Activated naive CD8-positive, alpha-beta T cell treated with anti-CD3 and anti-CD28 coated beads for 36 hours (primary cell): ENCODE measurements at places on chromosomes 12 and 14. TPM values are rescaled to one million over a fixed set of nuclear protein-coding genes. Genes with fewer than 3 reads are reported as not detected.

Gene KRT73
- 0.29 TPM for total RNA-seq

Gene PRKD1
- total RNA-seq, result not detected

Gene PEX5
- 40.3 TPM for total RNA-seq

Gene SPX
- 0.31 TPM for total RNA-seq

Gene PDE3A
- not detected for total RNA-seq

Gene C12orf50
- total RNA-seq, result not detected

Gene LIN7A
- total RNA-seq, result not detected

Gene WASHC3
- 37.9 TPM for total RNA-seq

Gene PIK3C2G
- total RNA-seq, result not detected

Gene VRK1
- 96.8 TPM for total RNA-seq

Gene ACADS
- 11.4 TPM for total RNA-seq

Gene SUOX
- 4.6 TPM for total RNA-seq

DNA sequence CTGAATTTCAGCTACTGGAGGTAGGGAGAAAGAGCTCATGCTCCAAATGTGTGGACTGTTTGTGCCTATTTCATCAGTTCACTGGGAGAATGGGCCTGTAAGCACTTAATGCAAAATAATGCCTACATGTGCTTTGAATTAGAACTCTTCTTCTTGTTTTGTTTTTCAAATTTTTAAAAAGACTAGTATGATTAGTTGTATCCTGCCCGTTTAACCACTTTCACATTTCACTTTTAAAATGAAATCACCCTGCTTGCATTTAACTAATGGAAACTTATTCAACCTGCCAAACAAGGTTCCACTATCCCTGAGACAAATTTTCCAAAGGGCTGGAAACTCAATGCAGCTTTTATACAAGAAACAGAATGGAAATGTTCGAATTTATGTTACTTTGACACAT is 79.7 kb downstream of the SAMD4A start:
- peaks cover 2% of the 10 kb centered on the region for H3K36me3 ChIP-seq
- DNase-seq, result no peak
- peaks cover 25% of the 10 kb centered on the region for H3K4me1 ChIP-seq
- peaks cover 13% of the 10 kb centered on the region for H3K27me3 ChIP-seq
- peak overlapping the region; percentile 18 for H3K4me3 ChIP-seq

- H3K36me3 ChIP-seq, result no peaks in the 10 kb centered on the region
- H3K4me1 ChIP-seq, result no peaks in the 10 kb centered on the region
- peaks cover 16% of the 10 kb centered on the region for H3K27me3 ChIP-seq
Observed at GRCh38 chr14:95305145-95305544, 14.6 kb downstream of the CLMN start.

DNA sequence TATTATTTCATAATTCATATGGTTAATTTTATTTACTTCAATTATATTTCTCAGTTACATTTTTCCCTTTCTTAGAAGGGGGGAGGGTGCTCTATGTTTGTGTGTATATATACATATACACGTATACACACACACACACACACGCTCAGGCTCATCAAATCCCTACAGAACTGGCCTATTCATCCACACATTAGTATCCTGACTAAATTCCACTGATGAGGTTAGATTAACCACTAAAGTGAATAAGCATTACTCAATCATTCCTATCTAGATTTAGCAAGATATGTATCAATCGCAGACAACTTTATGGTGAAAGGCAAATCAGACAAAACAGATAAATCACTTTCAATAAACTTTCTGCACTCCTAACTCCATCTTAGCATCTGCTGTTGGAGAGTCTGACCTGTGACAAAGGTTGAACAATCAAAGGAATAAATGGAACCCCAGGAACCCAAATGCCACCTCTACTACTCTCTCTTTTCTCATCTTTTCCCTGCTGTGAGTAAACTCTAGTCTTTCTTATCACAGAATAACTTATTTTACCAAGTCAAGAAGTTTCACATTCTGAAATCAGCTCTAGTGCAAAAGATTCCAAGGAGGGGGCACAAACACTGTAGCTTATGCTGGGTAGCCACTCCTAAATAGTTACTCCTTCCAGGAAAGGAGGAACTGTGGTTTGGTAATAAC is 67.6 kb downstream of the RALGAPA1 start:
- H3K27ac ChIP-seq, result peak overlapping the region; percentile 82
- H3K4me3 ChIP-seq, result peak overlapping the region; percentile 15
- H3K4me1 ChIP-seq, result peaks cover 22% of the 10 kb centered on the region
- H3K36me3 ChIP-seq, result peaks cover 11% of the 10 kb centered on the region

GRCh38 chr14:69048456-69048855 is 69.4 kb upstream of the ACTN1 start:
- no peaks in the 10 kb centered on the region for H3K36me3 ChIP-seq
- no peaks in the 10 kb centered on the region for H3K27me3 ChIP-seq
- DNase-seq, result peak; percentile 12

GRCh38 chr14:89276424-89276975 is 140.5 kb downstream of the FOXN3 start:
- peaks cover 74% of the 10 kb centered on the region for H3K4me1 ChIP-seq
- H3K27me3 ChIP-seq, result no peaks in the 10 kb centered on the region
- DNase-seq, result peak; percentile 88
- H3K27ac ChIP-seq, result peak overlapping the region; percentile 95
- H3K4me3 ChIP-seq, result peak overlapping the region; percentile 68
- H3K36me3 ChIP-seq, result peaks cover 78% of the 10 kb centered on the region

GRCh38 chr12:85849344-85849743 is 13.1 kb upstream of the RASSF9 start:
- H3K36me3 ChIP-seq, result no peaks in the 10 kb centered on the region
- H3K27me3 ChIP-seq, result no peaks in the 10 kb centered on the region
- no peaks in the 10 kb centered on the region for H3K4me1 ChIP-seq
- no peak overlapping the region for H3K27ac ChIP-seq
- H3K4me3 ChIP-seq, result no peak overlapping the region
- no peak for DNase-seq

GRCh38 chr14:104845033-104845666 is 19.9 kb upstream of the CEP170B start:
- H3K4me1 ChIP-seq, result peaks cover 8% of the 10 kb centered on the region
- no peak overlapping the region for H3K4me3 ChIP-seq
- H3K27ac ChIP-seq, result no peak overlapping the region
- no peaks in the 10 kb centered on the region for H3K36me3 ChIP-seq

GRCh38 chr14:49865431-49865859 is 12.9 kb upstream of the NEMF start:
- peaks cover 7% of the 10 kb centered on the region for H3K27me3 ChIP-seq
- H3K36me3 ChIP-seq, result peaks cover 2% of the 10 kb centered on the region
- no peak overlapping the region for H3K4me3 ChIP-seq
- peaks cover 35% of the 10 kb centered on the region for H3K4me1 ChIP-seq
- DNase-seq, result peak; percentile 77

GRCh38 chr14:39488600-39488999 is 56.4 kb upstream of the FBXO33 start:
- H3K27ac ChIP-seq, result no peak overlapping the region
- no peak overlapping the region for H3K4me3 ChIP-seq
- DNase-seq, result no peak
- H3K27me3 ChIP-seq, result no peaks in the 10 kb centered on the region
- peaks cover 5% of the 10 kb centered on the region for H3K4me1 ChIP-seq

DNA sequence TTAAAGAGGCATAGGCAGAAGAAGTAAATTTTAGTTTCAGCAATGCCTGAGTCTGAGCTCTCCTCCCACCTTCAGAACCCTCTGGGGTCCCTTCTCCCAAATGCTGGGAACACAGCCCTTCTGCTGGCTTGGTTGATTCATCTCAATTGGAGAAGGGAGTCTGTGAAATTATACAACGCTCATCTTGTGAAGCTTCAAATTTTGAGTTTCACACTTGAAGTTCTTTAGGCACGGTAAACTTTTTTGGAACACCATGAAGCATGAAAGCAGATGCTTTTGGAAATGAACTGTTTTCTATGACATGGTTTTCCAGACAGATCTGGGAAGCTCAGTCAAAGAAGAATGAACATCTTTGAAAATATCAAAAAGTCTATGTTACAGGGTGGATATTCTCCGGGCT is 69.9 kb downstream of the TBK1 start:
- no peak for DNase-seq
- no peaks in the 10 kb centered on the region for H3K36me3 ChIP-seq
- no peak overlapping the region for H3K27ac ChIP-seq

DNA sequence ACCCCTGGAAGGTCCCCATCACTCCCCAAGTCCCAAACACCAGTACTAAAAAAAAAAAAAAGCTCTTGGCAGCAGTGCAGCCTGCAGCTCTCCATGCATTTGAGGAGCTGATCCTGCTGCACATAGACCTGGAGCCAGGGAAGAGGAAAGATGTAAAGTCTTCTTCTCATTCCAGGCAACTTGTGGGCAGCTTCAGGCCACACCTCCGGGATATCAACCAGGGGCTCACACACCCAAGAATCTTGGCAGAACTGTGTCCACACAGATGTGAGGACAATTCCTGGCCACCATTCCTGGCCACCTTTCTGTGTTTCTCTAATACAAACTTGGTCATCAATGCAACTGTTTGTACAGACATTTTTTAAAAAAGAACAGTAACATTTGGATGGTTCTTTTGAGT is 72.7 kb downstream of the TMEM132C start:
- no peak overlapping the region for H3K27ac ChIP-seq
- H3K27me3 ChIP-seq, result peaks cover 18% of the 10 kb centered on the region
- no peak overlapping the region for H3K4me3 ChIP-seq
- no peaks in the 10 kb centered on the region for H3K4me1 ChIP-seq
- DNase-seq, result no peak

GRCh38 chr12:71392521-71393145 is 47.0 kb upstream of the LGR5 start:
- no peak overlapping the region for H3K4me3 ChIP-seq
- no peak overlapping the region for H3K27ac ChIP-seq
- H3K36me3 ChIP-seq, result no peaks in the 10 kb centered on the region
- H3K27me3 ChIP-seq, result peaks cover 13% of the 10 kb centered on the region
- DNase-seq, result no peak

- no peak for DNase-seq
- peaks cover 2% of the 10 kb centered on the region for H3K36me3 ChIP-seq
- H3K4me1 ChIP-seq, result no peaks in the 10 kb centered on the region
- H3K27ac ChIP-seq, result peak overlapping the region; percentile 3
Observed at GRCh38 chr14:70731447-70732239, 77.7 kb downstream of the MAP3K9 start.

DNA sequence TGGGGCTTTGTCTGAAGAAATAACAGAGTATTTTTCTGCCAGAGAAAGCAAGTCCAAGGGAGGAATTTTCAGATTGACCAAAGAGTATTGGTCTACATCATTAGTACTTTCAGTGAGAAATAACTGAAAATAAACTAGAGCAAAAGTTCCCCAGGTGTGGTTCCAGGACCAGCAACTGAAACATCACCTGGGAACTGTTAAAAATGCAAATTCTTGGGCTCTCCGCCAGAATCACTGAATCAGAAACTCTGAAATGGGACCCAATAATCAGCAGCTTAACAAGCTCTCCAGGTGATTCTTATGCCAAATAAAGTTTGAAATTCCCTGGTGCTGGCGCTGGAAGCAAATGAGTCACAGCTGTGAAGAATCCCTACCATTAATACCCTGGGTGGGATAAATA is 52.1 kb downstream of the EIF2S3B start:
- DNase-seq, result no peak
- H3K4me1 ChIP-seq, result peaks cover 67% of the 10 kb centered on the region
- H3K27me3 ChIP-seq, result no peaks in the 10 kb centered on the region
- peaks cover 61% of the 10 kb centered on the region for H3K36me3 ChIP-seq
- H3K4me3 ChIP-seq, result peak overlapping the region; percentile 80
- H3K27ac ChIP-seq, result peak overlapping the region; percentile 94

- no peaks in the 10 kb centered on the region for H3K4me1 ChIP-seq
- no peak overlapping the region for H3K4me3 ChIP-seq
- no peak overlapping the region for H3K27ac ChIP-seq
- no peaks in the 10 kb centered on the region for H3K36me3 ChIP-seq
- DNase-seq, result no peak
Observed at GRCh38 chr12:83462419-83462818, 775.7 kb downstream of the TMTC2 start.

GRCh38 chr12:104495786-104496185 is 39.0 kb downstream of the CHST11 start:
- H3K27ac ChIP-seq, result peak overlapping the region; percentile 66
- peaks cover 21% of the 10 kb centered on the region for H3K36me3 ChIP-seq
- DNase-seq, result no peak
- peaks cover 73% of the 10 kb centered on the region for H3K4me1 ChIP-seq

- H3K36me3 ChIP-seq, result peaks cover 50% of the 10 kb centered on the region
- DNase-seq, result peak; percentile 47
- H3K4me1 ChIP-seq, result peaks cover 30% of the 10 kb centered on the region
- no peaks in the 10 kb centered on the region for H3K27me3 ChIP-seq
- H3K27ac ChIP-seq, result peak overlapping the region; percentile 99
- peak overlapping the region; percentile 91 for H3K4me3 ChIP-seq
Observed at GRCh38 chr12:122499991-122500684, 594 bp downstream of the ZCCHC8 start.

DNA sequence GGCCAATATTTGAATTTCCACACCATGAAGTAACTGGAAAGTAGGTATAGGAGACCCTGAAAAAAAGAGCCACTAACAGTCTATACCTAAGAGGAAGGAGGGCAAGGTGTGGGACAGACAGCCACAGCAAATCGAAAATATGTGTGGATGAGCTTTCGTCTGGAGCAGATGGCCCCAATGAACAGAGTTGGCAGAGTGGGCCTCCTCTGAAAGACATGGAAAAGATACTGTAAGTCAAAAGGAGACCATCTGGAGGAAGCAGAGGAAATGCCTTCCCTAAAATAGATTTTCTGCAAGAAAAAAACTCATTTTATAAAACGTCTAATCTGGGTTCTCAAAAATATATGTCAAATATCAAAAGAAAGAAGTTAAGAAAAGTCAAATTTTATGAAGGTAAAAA is 157.2 kb upstream of the PRKD1 start:
- DNase-seq, result no peak
- no peak overlapping the region for H3K27ac ChIP-seq
- no peak overlapping the region for H3K4me3 ChIP-seq
- H3K36me3 ChIP-seq, result no peaks in the 10 kb centered on the region

GRCh38 chr12:89179983-89180382 is 172.3 kb downstream of the DUSP6 start:
- no peak overlapping the region for H3K27ac ChIP-seq
- H3K36me3 ChIP-seq, result no peaks in the 10 kb centered on the region
- DNase-seq, result no peak
- peaks cover 19% of the 10 kb centered on the region for H3K4me1 ChIP-seq

DNA sequence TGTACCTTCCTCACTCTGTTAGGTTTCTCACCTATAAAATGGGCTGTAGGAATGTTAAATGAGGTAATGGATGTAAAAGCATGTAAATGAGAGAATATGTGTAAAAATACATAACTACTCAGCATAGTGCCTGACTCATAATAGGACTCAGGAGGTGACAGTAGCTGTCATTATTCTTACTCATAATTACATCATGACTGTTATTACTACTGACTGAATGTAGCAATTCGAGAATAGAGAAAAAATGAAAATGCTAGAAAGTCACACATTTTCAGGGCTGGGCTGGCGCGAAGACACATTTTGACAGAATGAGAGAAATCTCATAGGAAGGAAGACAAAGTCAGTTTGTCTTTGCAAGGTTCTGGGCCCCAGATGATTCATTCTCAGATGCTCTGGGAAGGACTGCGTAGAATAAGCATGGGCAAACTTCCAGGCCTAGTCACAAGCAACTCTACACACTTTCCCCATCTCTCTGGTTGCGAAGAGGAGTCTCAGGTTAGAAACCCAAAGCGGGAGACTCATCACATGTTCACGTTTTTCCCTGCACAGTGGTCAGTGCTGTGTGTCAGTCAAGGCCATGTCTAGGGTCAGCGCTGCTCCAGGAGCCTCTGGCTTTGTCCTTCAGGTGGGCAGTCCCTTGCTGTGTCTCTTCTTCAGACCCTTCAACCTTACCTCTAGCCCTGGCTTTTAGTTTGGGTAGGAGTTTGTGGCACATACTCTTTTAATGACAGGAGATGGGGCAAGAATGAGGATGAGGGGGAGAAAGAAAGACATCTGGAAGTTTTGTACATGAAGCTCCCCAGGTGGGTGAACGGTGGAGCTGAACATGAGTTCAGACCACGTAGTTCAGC is 8.4 kb downstream of the GPRC5A start:
- H3K4me1 ChIP-seq, result peaks cover 13% of the 10 kb centered on the region
- peaks cover 8% of the 10 kb centered on the region for H3K27me3 ChIP-seq
- peak overlapping the region; percentile 53 for H3K27ac ChIP-seq
- H3K36me3 ChIP-seq, result no peaks in the 10 kb centered on the region
- peak; percentile 46 for DNase-seq
